ENCODE measurements at places on chromosomes 3 and 15.

GRCh38 chr3:51937014-51937413, 4.7 kb downstream of the RRP9 start:
- DNase-seq, result no peak

DNA sequence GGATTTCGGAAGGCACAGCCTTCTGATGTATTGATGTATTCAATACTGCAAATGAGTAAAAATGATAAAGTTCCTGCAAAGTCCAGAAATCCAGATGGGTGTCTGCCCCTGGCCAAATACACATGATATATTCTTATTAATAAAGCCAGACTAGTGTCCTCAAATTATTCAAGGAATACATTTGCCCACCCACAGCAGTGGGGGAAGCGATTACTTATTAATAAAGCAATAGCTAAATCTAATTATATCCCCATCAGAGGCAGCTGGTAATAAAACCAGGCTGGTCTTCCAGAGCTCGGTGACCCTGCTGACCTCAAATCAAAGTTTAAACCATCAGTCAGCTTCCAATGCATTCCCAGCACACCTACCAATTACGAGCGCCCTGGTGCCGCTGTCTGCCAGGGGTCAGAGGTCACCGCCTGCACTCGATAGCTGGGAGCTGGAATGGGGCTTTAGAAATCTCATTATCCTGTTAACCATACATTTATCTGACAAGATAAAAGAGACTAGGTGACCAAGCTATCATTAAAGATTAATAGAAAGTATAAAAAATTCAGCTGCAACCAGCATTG, 330.3 kb downstream of the UACA start:
- no peak for DNase-seq

DNA sequence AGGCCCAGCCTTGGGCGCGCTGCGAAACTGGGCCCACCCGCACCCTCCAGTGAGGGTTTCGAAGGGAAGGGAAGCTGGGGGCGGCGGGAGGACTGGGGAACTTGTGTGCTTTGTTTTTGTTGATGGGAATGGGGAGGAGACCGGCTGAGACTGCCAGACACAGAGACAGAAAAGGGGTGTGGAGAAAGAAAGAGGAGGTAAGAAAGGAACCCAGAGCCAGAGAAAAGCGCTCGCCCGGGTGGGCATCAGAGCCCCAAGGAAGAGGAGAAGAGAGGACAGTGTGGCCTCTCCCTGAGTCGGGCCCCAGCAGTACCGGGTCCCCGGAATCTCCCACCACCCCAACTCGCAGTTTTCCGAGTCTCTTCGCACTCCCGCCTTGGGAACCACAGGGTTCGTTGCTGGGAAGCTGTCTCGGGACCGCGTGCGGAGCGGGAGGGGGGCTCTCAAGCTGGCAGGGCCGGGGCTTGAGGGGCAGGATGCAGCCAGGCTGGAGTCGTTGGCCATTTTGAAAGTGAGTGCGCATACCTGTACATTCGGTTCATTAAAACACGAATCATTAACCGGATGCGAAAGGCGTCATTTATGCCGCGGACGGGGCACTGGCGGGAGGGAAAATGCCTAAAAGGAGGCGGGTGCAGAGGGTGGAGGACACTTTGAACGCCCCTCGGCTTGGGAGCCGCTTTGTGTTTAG, 3.1 kb downstream of the SKOR1 start:
- no peak for DNase-seq

GRCh38 chr15:78969687-78970349, 25.0 kb upstream of the CTSH start:
- DNase-seq, result no peak

GRCh38 chr3:50405249-50405648, 45.9 kb upstream of the TMEM115 start:
- no peak for DNase-seq

- no peak for DNase-seq
Measured at GRCh38 chr3:14721126-14721864, 46.4 kb downstream of the C3orf20 start.

GRCh38 chr3:149706905-149707304, 45.4 kb downstream of the COMMD2 start:
- no peak for DNase-seq

Data from amniotic stem cell (primary cell).